ENCODE measurements at places on chromosomes 4 and X.
A peak's percentile ranks its signal among the peaks of the same experiment; 100 is the strongest.

GRCh38 chr4:125397226-125397625 is 82.5 kb downstream of the FAT4 start:
- no peak for DNase-seq

GRCh38 chr4:28277931-28278330 is 1417.3 kb downstream of the STIM2 start:
- no peak for DNase-seq

GRCh38 chr4:3527101-3527913 is 4.9 kb downstream of the LRPAP1 start:
- peak; percentile 26 for DNase-seq

GRCh38 chrX:81336455-81337152 is 134.7 kb downstream of the SH3BGRL start:
- DNase-seq = no peak
